ENCODE measurements at places on chromosomes 16 and 17. TPM values are rescaled to one million over a fixed set of nuclear protein-coding genes. Genes with fewer than 3 reads are reported as not detected.

Gene TAT
- total RNA-seq, result not detected

Gene SYCE1L
- total RNA-seq, result 5.0 TPM

Gene OTOA
- total RNA-seq, result 0.06 TPM

Gene SLFN13
- total RNA-seq, result 6.2 TPM

Gene HLF
- not detected for total RNA-seq

Gene MPV17L
- total RNA-seq, result under 0.01 TPM

Gene TP53TG3F
- total RNA-seq, result not detected

Gene DLG4
- total RNA-seq, result 6.8 TPM

Gene MAPT
- under 0.01 TPM for total RNA-seq

Gene MBTPS1
- total RNA-seq, result 65.1 TPM

Gene PRSS8
- total RNA-seq, result not detected

Gene HOXB7
- 6.9 TPM for total RNA-seq

Gene MMP25
- total RNA-seq, result 0.06 TPM

Gene GGT6
- total RNA-seq, result under 0.01 TPM

Gene CBX8
- total RNA-seq, result 1.5 TPM

Gene KRTAP4-9
- not detected for total RNA-seq

Gene ADAT1
- 111 TPM for total RNA-seq

Gene SULT1A3
- 2.3 TPM for total RNA-seq

Gene NR1D1
- total RNA-seq, result 0.65 TPM

Gene ZNF385C
- total RNA-seq, result not detected

Gene FOXN1
- not detected for total RNA-seq

Gene MT1A
- total RNA-seq, result 0.65 TPM

Gene TP53TG3C
- total RNA-seq, result not detected

Gene CACNG1
- not detected for total RNA-seq

Gene TNFSF13
- total RNA-seq, result 0.81 TPM

Data from bladder microvascular endothelial cell (primary cell).